Esophagus muscularis mucosa (tissue), 4 donors: ENCODE measurements at places on chromosomes 12 and 14.

DNA sequence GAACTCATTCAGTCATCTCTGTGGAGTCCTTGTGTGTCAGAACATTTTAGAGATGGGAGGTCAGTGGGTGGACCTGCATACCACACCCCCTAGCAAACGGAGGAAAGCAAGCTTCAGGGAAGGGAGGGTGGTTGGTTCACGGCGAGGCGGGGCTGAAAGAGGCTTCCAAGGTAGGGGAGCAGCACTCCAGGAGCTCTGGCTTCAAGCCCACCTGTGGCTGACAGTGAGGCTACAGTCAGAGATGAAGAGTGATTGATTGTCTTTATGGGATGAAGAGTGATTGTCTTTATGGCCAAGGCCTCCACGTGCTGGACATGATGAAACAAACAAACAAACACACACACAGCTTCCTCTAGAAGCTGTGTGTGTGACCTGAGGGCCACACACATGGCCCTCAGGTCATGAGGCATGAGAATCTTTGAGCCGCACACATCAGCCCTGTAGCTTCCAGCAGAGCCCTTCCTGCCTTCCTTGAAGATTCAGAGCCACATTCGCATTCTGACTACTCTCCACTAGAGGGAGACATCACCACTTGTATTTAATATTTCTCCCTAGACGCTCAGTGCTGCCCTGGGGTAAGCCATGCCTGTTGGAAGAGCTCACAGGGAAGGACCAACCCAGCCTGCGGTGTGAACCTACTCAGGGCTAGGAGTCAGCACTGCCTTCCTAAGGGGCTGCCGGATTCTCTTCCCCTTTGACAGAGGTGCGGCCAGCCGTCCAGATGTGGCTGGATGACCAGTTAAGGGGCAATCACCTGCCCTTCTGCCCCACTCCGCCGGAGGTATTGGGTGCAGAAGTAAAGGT, 54.4 kb upstream of the KCNA1 start:
- DNase-seq: no peak

GRCh38 chr12:112978163-112979040, at the start of gene OAS2:
TSS of gene OAS2 (plus strand) at chr12:112978519. CDS start at chr12:112978609, 90 bp downstream.
- DNase-seq: peak; percentile 93

GRCh38 chr12:2800046-2800570, 5.3 kb downstream of the FKBP4 start:
- no peak for DNase-seq

- no peak for DNase-seq
Observed at GRCh38 chr12:26940516-26941214, 2.4 kb downstream of the FGFR1OP2 start.

DNA sequence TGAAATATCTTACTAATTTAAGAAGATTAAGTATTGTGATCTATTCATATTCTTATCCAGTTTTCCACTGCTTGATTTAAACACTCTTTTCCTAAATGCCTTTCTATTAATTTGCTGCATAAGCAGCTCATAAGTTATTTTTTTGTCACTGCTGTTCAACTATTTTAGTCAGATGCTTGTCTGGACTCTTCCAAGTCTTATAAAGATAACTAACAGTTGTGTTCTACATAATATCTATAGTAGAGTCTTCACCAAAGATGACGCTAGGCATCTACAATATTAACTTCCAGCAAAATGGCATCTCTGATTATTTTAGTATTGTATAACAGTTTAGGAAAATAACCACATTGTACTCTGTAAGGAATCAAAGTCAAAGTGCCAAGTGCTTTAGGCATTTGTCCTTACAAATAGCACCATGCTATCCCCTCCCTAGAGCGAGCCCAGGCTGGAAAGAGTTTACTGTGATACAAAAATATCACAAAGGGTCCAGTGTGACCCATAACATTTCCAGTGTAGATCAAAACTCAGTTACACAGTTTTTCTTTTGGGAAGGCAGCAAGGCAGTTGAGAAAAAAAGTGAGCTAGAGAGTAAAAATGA, 98.2 kb downstream of the DENND5B start:
- no peak for DNase-seq

GRCh38 chr12:1343422-1343821, 251.0 kb downstream of the FBXL14 start:
- no peak for DNase-seq

GRCh38 chr14:53186532-53186931, 33.4 kb upstream of the DDHD1 start:
- no peak for DNase-seq
